H1 (cell line): ENCODE measurements at places on chromosomes 3 and 15.
A peak's percentile ranks its signal among the peaks of the same experiment; 100 is the strongest.

DNA sequence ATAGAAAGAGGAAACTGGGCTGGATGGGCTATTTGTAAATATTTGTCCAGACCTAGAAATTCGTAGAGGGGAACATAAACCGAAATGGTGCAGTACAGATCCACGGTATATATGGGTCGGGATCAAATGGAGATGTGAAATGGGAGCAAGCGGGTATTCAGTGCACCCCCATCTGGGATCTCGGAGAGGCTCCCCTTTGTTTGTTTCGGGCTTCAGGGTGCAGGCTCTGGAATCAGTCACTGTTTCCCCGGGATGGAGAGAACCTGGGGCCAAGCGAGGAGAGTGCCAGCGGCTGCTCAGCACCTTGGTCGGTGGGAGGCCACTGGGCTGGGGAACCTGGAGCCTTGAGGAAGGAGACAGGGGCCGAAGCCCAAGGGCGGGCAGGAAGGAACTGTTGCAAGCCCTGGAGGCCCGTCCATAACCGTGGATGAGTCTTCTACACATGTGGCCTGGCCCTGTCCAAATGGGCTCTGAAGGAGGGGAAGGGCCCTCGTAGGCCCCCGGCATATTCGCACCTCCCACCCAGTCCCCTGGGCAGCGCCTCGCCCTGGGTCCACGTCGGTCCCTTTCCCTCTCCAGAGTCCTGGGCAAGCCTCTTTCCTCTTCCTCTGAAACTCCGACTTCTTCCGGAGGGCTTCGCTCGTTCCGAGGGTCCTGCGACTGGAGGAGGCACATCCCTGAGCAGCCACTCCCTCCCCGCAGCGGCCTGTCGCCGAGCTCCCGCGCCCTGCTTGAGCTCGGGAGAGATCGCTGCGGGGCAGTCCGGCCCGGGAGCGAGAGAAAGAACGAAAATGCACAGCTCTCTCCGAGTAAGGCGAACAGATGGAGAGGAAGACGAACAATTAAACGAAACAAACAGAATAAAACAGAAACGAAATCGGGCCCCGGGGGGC, 3.0 kb downstream of the ISL2 start:
- no peaks in the 10 kb centered on the region for H3K4me1 ChIP-seq
- no peak overlapping the region for H3K27ac ChIP-seq
- DNase-seq, result no peak
- no peaks in the 10 kb centered on the region for H3K36me3 ChIP-seq
- H3K4me3 ChIP-seq, result peak overlapping the region; percentile 23; the same call in 1 of the 2 replicates
- H3K27me3 ChIP-seq, result peaks cover 99% of the 10 kb centered on the region

DNA sequence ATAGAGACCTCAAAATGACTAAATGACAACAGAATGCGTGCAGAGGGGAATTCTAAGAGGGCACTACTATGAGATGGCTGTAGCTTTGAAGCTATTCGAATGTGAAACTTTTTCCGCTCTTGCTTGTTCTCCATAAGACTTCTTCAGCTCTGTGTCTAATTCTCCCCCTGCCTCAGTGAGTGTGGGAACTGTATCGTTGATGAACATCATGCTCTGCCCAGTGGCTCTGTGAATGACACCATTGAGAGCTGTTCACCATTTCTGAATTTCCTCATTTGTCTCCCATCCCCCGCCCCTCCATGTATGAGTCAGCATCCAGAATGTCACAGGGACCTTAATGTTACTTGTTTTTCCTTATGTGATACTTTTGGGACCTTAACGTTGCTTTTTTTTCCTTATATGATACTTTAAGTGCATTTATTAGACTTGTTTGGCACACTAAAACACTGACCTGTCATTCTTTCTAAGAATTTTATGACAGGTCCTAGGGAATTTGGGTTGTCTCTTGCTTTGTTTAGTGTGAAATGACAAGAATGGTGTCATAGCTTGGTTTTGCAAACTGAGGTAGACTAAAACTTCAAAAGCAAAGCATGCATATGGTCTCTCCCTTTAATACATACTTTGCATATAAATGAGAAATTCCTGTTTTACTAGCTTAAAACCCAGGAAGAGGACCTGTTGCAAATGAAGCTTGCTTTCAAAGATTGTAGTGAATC, 99.6 kb downstream of the FNDC3B start:
- H3K4me3 ChIP-seq, result no peak overlapping the region
- H3K36me3 ChIP-seq, result no peaks in the 10 kb centered on the region; the same call in 1 of the 2 replicates
- H3K4me1 ChIP-seq, result peaks cover 41% of the 10 kb centered on the region
- no peaks in the 10 kb centered on the region for H3K27me3 ChIP-seq

GRCh38 chr3:134625885-134626741, 24.7 kb downstream of the KY start:
- DNase-seq, result no peak
- no peaks in the 10 kb centered on the region for H3K4me1 ChIP-seq
- H3K4me3 ChIP-seq, result no peak overlapping the region
- no peak overlapping the region for H3K27ac ChIP-seq
- H3K27me3 ChIP-seq, result no peaks in the 10 kb centered on the region
- no peaks in the 10 kb centered on the region for H3K36me3 ChIP-seq

DNA sequence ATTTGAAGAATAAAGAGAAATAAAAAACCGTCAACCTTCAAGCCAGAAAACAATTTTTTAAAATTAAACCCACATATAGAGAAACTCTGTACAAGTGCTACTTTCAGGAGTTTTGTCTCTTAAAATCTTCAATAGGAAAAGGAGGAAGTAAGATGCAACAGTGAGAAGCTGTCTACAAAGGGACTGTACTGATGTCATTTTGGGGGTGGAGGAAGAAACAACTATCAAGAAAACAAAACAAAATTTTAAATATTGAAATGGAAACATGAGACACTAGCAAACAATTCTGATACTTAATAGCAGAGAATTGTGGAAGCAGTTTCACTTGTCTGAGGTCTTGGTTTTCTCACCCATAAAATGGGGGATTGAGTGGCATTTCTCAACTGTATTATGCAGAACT, 84.4 kb downstream of the SLMAP start:
- DNase-seq, result no peak
- H3K4me1 ChIP-seq, result no peaks in the 10 kb centered on the region
- H3K36me3 ChIP-seq, result no peaks in the 10 kb centered on the region
- H3K27me3 ChIP-seq, result no peaks in the 10 kb centered on the region

DNA sequence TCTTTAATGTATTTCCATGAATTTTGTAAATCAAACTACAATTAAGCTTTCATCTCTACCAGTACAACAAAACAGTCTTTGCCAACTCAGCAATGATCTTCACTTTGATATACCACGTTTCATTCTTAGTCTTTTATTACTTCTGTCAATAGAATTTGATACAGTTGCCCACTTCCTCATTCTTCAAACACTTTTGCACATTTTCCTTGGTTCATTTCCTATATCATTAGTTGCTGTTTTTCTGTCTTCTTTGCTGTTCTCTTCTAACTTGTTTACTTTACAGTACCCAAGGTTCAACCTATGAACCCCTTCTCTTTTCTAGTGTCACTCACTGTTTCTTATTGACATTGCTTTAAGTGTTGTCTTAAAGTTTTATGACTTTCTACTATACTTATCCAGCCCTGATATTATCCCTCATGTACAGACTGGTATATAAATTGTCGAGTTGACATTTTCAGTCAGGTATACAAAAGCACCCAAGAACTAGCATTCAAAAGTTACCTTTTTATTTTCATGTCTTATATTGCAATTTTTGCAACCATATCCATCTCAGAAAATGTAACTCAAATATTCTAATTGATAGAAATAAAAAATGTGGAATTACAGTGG, 903.1 kb downstream of the NSUN3 start:
- no peak overlapping the region for H3K27ac ChIP-seq
- no peaks in the 10 kb centered on the region for H3K36me3 ChIP-seq
- no peak overlapping the region for H3K4me3 ChIP-seq
- H3K4me1 ChIP-seq, result no peaks in the 10 kb centered on the region
- DNase-seq, result no peak
